Activated CD4-positive, alpha-beta T cell treated with anti-CD3 and anti-CD28 coated beads, Interleukin-2, amount 50 U/mL, for 4 hours (primary cell): ENCODE measurements at places on chromosomes 4 and X.

DNA sequence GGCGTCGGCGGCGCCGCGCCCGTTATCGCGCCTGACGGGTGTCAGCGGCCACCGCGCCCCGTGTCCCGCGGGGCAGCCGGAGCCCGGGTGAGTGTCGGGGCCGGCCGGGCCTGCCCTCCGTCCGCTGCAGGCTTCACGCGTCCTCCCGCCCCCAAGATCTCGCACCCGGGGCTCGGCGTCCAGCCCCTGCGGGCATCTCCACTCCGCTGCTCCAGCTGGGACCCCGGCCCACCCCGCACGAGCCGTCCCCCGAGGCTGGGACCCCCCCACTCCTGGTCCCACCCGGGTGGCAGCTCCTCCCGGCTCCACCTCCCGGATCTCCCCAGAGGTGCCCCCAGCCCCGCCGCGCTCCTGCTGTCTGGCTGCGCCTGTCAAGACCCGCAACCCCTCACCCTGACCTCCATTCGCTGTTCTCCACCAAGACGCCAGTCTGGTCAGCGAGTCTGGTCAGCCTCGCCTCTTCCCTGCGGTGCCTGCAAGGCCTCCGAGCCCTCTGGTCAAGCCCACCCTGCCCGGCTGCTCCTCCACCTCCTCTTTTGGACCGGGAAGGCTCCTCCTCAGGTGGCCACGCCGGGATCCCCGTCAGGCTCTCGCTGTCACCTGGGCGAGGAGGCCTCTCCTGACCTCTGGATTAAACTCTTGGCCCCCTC lies 66.0 kb upstream of the NKX1-1 start:
- no peak for DNase-seq

- DNase-seq: no peak
Observed at GRCh38 chr4:155604718-155605626, 61.7 kb upstream of the GUCY1A1 start.

- no peak for DNase-seq
Observed at GRCh38 chr4:57109847-57110639, at the start of gene IGFBP7. Gene IGFBP7 (minus strand): TSS chr4:57110385. CDS start chr4:57110351, 34 bp downstream.

DNA sequence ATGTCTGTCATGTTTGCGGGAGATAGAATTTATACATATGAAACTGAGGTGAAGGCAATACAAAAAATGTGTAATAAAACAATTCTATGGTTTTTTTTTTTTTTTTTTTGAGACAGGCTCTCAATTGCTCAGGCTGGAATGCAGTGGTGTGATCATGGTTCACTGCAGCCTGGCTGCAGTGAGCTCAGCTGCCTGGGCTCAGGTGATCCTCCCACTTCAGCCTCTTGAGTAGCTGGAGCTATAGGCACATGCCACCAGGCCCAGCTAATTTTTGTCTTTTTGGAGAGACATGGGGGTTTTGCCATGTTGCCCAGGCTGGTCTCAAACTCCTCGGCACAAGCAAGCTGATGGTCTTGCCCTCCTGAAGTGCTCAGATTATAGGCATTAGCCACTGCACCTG lies 10.1 kb downstream of the RADX start:
- DNase-seq: no peak

DNA sequence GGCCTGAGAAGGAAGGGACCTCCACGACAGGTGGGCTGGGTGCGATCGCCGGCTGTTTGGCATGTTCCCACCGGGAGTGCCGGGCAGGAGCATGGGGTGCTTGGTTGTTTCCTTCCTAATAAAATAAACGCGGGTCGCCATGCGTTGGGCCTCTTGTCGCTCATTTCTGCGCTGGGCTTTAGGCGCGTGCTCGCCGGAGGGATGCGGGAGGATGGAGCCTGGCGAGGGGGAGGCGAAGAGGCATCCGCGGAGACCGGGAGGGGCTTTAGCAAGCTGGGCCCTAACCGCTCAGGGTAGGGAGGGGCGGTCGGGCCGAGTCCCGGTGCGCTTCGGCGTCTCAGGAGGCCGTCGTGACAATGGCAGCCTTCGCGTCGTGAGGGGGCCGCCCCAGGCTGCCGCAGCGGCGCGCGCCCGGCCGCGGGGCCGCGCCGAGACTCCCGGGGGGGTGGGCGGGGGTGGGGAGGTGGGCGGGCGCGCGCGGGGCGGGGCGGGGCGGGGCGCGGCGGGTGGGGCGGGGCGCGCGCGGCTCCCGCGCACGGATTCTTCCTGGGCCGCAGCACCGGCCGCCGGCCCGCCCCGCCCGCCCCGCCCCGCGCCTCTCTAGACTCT lies 476 bp upstream of the GDI1 start:
- DNase-seq: peak; percentile 36

DNA sequence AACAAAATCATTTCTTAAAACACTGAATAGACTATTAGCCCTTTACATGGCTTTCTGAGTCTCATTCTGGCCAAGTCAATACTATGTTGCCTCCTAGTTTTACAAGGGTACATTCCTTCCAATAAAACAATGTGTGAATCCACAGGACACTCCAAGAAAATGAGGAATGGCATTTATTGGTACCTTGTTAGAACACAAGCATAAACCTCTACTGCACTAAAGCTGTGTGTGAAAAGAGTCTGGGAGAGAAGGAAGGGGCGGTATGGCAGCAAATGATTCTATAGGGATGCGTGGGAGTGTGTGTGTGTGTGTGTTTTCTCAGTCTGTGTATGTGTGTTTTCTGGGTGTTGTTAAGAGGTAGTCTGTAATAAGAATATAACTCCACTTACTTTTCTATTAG lies 48.9 kb downstream of the CXCL1 start:
- no peak for DNase-seq

- DNase-seq: no peak
Observed at GRCh38 chrX:13360146-13360545, 40.3 kb upstream of the ATXN3L start.

- peak; percentile 29 for DNase-seq
Observed at GRCh38 chr4:38523524-38524448, 140.2 kb upstream of the KLF3 start.

DNA sequence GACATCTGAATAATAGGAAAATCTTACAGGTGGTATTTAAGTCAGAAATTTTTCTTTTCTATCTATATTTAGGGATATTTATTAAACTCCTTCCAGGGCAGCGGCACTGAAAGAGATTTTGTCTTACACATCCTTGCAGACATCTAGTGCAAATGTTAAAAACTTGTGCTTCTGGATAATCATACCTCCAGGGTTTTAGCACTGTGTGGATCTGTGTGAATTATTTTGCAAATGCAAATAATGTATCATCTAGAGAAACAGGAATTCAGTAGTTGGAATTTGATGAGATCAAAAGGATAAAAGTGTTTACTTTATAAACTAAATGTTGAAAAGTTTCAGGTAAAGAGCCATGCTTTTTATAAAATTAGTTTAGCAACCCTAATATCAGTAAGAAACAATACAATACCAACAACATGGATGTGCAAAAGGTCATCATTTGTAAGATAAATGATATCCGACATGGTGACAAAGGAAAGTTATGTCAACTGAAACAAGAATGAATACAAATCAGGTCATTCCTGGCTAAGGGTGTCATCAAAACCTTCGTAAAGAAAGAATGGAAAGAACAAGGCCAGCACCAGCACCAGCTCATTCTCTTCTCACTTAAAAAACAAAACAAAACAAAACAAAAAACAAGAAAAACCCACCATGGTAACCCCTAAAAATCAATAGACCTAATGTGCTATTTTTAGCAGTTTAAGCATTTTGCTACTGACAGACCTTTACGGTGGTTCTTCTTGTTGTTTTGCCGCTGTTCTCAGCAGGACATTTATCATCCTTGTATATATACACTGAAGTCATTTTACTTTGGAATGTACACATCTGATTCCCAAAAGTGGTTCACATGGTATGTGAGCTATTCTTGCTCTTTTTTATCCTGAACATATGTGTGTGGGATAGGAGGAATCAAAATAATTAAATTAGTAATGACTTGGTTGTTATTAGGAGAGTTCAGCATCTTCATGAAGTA lies 219.7 kb upstream of the NDST3 start:
- no peak for DNase-seq

GRCh38 chr4:83870328-83870950 lies 334.5 kb downstream of the GPAT3 start:
- no peak for DNase-seq

DNA sequence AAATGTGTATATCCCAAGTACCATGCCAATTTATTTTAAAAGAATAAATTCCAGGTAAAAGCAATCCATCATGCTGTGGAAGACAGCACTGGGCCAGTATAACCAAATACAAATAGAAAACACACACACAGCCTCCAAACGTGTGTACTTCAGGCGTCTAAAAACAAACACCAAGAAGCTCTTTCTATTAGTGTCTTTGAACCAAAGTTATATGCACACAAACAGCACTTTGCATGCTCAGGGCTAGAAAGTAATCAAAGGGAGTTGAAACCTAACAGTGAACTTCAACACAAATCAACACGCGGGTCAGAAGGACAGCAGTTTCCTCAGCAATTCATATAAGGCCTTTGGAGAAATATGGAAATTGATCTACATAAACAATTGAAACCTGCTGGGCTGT lies 15.4 kb downstream of the GASK1B start:
- DNase-seq: no peak

- DNase-seq: no peak
Observed at GRCh38 chr4:19329631-19330030, 922.1 kb upstream of the SLIT2 start.

GRCh38 chr4:7240306-7240705 lies 48.0 kb downstream of the SORCS2 start:
- DNase-seq: no peak

DNA sequence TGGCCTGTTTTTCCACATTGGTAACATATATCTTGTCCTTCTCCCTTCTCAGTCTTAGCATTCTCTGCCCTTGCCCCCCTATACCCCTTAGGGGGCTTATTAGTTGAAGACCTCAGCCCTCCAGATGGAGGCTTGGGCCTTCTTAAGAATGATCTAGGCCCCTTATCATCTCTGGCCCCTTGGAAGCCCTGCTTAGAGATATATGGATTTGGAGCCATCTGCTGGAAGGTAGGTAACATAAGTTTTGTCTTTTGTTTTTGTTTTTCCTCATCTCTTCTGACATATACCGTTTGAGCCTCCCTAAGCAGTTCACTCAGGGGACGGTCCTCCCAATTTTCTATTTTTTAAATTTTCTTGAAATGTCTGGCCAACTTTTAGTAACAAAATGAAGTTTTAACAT lies 48.3 kb upstream of the NAP1L2 start:
- no peak for DNase-seq

DNA sequence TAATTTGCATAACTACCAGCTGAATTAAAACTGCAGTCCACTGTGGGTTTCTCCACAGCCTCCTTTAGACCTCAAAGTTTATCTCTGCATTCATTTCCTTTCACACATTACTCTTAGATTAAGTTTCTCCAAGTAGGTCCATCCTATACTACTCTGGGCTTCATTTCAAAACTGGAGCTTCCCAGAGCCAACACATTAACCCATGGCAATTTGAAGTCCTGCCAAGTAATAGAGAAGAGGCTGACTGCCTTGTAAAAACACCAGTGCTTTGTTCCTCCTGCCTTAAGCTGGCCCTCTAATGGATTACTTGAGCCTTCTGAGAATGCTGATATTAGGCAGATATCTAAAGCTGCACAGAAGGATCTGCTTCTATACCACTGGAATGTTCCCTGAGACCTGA lies 997.2 kb upstream of the SLIT2 start:
- no peak for DNase-seq

GRCh38 chr4:41989994-41990364 lies 351 bp upstream of the SLC30A9 start:
- DNase-seq: no peak

GRCh38 chr4:90444904-90445303 lies 317.7 kb downstream of the CCSER1 start:
- no peak for DNase-seq

DNA sequence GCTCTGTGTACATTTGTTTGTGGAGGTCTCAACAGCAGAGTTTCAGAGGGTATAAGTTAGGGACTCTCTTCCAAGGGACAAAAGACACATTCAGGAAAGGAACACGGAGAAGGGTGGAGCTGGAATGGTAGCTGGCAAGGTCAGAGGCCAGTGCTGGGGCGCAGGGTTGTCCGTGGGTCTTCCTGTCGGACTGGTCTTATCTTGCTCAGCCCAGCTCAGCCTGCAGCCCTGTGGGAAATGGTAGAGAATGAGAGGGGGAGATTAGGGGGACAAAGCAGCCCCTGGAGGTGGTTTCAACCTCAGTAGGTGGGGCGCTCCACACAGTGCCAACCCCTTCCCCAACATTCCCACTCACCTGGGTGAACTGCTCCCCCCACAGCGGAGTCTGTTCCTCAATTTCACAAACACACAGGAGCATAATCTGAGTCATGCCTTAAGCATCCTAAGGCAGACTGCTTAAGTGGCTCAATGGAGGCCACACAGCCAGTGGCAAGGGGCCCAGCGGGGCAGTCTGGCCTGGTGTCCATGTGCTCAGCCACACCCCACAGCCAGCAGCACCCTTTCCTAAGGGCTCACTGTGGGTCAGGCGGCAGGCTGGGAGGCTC lies 6.9 kb upstream of the HDAC6 start:
- no peak for DNase-seq

GRCh38 chr4:25376754-25377571 lies at the start of gene ANAPC4:
Gene ANAPC4 (plus strand): TSS chr4:25377263. CDS start chr4:25377428, 165 bp downstream.
- DNase-seq: peak; percentile 99

GRCh38 chrX:135516376-135516775 lies 4.1 kb upstream of the INTS6L start:
- DNase-seq: no peak

- DNase-seq: no peak
Observed at GRCh38 chr4:57147335-57148060, 37.3 kb upstream of the IGFBP7 start.

DNA sequence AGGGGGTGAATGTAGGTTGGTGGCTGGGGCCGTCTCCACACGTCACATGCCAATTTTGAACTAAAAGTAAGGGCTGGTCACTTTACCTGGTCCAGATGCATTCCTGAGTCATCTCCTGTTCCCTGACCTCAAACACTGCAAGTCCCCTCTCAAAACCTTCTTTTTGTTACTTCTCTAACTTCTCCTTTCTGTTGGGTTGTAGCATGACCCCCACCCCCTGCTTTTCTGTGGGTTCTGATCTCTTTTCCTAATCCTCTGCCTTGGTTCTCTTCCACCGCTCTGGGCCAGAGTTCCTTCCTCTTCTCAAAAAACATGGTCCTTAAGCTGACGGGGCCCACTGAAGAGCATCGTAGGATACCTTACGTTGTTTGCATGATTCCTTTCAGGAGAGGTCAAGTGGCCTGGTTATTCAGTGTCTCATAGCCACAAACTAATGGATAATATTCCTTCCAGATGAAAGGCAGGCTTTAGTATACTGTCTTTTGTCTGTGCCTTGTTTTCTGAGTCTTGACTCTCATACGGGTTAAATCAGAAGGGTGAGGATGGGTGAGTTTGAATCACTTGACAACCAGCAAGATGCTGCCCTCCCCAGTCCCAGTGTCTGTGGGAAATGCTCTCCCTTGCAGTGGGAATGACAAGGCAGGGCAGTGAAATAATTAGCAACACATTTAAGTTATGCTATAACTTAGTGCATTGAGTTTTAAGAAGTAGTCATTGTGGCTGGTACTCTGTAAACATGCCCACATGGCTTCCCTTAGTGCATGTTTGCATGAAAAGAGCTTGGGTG lies 15.1 kb downstream of the SMS start:
- DNase-seq: no peak

DNA sequence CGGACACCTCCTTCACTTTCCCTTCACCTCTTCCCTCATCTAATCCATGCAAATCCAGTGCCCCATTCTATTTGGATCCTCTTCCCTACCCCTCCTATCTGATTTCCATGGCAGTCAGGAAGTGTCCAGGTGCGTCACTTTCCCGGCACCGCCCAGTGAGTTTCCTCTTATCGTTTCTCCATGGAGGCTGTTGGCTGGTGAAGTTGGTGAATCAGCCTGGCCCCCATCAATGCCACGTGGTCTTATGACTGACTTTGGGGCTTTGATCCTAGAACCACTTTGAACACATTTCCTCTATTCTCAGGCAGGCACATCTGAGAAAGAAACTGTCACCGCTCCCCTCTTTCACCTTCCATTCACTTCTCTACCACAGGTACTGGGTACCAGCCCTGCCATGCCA lies 137.8 kb downstream of the CEP135 start:
- no peak for DNase-seq
